ENCODE measurements at places on chromosomes 3 and 15.

DNA sequence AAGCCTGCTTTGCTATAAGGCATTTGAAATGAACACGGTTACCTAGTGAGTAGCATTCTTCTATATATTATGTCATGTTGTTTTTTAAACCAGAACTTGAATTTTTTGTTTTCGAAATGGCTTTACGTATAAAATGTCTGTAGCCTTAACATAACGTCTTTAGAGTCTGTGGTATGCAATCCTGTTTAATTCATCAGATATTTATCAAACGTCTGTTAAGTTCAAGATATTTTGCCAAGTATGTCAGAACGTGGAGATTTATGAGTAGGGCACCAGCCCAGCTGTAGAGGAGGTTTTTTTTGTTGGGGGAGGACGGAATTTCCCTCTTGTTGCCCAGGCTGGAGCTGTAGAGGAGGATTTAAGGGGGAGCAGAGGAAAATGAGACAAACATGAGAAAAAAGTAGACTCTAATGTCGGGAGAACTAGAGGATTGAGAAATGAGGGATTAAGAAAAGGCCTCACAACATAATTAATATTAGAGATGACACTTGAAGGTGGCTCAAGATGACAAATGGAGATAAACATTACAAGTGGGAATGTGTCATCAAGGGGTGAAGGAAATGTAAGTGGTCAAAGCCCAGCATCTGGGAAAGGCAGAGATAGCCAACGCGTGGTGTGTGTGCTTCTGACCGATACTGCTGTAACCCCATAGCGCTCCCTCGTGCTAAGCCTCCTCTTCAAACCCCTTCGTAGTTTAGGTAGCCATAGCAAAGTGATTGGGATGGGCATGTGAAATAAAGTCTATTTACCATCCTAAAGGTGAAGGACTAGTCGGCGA, 154.0 kb upstream of the GOLGA6L4 start:
- DNase-seq, result no peak

GRCh38 chr15:57286446-57287122, 89.7 kb upstream of the CGNL1 start:
- no peak for DNase-seq

GRCh38 chr3:148464246-148464645, 233.5 kb upstream of the AGTR1 start:
- no peak for DNase-seq

DNA sequence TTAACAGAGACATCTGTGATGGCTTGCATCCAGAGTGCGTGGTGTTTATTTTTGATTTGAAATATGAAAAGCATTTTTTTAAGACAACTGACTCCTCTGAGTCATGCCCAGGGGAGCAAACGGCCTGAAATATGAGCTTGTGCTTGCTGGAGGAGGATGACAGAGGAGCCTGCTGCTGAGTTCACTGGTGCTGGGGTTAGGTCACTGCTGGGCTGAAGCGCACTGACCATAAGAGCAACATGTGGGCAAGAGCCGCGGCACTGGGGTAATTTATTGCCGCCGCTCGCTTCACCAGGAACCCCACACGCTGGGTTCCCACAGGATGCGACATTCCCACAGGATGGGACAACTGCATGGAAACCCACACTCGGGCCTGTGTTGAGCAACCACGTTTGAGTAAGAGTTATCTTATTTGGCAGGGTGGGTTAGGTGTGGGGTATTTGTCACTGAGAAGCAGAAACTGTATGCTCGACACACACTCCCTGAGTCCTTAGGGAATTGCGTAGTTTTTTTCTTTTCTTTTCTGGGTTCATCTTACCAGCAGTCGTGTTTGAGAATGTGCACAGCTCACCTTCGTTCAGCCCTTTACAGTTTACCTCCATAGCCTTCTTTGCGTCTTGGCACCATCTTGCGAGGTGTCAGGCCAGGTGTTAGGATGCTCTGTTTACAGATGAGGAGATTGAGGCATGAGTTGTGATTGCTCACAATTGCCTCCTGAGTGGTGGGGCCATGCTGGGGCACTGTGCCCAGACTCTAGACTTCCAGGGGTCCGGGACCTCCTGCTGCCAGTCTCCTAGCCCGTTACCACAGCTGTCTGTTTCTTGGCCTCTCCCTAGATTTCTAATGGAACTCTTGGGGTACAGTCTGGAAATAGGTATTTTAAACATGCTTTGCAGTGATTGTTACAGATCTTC, 60.4 kb downstream of the SMAD3 start:
- DNase-seq, result no peak

- DNase-seq, result no peak
These were observed 8.7 kb downstream of the CD86 start for GRCh38 chr3:122063908-122064307.

DNA sequence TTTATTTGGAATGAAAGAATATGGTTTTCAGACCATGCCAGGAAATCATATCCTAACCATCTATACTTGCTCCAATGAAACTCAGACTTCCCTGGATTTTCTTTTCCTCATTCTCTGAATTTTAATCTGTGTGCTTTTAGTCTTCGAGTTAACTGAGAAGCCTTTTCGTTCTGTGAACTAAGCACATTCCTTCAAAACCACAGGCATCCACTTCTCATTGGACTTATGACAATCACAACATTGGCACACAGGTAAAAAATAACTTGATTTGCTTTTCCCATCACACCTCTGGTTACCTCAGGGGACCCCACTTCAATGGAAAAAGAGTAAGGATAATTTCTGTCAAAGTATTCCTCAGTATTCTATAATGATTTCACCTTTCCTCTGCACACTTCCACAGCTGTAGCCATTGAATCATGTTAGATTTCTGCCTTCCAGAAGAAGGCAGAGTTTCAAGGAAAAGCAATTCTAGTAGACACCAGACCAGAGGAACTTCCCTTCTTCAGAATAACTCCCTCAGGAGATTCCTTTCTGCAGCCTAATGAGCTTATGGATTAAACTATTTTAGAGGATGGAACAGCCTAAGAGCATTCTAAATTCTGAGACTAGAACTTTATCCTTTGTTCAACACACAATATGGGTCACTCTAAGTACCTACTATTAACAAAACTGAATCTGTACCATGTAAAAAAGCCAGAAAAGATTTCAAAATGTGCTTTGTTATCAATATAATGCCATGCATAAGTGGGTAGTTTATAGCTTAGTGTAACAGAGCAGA, 15.9 kb downstream of the COMMD2 start:
- no peak for DNase-seq

Data from stimulated activated effector memory CD8-positive, alpha-beta T cell treated with anti-CD3 and anti-CD28 coated beads, Interleukin-12 subunit alpha, Interleukin-12 subunit beta, amount 100 ng/mL, for 72 hours (primary cell).